ENCODE measurements at places on chromosomes 5 and 9. TPM values are rescaled to one million over a fixed set of nuclear protein-coding genes. Genes with fewer than 3 reads are reported as not detected.

- no peak for DNase-seq
Measured at GRCh38 chr5:72465601-72466563, 41.3 kb downstream of the ZNF366 start.

DNA sequence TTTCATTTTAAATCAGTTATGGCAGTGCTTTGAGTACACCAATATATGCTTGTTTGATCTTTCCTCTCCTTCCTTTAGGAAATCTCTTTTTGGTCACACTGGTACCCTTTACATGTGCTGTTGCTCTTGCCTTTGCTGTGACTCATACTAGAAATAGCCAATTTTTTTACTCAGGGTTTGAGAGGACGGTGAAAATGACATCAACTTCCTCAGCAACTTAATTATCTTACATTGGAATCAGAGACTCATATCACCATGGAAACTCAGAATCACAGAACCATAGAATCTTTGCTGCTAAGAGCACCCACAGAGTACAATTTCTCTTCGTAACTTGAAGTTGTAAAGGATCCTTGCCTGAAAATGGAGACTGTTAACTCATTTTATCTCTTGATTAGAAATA, 13.8 kb upstream of the ZNF300 start:
- no peak for DNase-seq

DNA sequence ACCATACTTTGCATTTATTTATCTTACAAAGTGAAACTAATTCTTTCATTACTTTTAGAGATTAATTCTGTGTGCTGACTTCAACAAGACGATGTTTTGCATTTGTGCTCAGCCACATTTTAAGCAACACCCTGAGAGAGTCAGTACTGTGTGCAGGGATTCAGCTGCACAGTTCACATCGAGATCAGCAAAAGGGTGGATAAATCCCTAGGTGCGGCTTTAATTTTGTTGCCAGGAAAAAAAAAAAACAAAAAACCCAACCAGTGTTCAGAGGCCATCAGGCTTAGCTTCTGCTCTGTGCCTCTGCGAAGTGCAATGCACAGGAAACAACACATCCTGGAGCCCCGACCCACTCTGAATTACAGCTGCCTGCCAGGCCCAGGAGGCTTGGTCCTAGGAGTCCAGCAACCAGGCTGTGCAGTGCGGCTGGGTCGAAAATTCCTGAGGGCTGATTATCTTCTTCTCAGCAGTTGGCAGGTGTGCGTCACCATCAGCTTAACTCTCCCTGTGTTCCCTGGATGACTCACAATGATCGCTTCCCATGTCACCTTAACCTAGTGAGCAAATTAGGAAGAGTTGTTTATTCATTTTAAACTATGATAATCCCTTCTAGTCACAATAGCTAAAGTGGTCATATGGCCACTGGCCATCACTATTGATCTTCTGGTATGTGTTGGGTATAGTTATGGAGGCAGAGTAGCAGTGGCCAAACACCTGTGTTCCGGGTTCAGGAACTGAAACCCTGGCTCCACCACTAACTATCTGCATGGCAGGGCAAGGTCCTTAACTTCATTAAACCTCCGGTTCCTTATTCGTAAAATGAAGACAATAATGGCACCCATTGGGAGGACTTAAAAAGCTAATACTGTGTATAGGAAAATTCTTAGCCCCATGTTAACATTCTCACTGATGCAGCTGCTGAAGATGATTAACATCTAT, 31.2 kb upstream of the NDUFB6 start:
- DNase-seq: no peak

GRCh38 chr5:142970440-142971030, 200.4 kb downstream of the ARHGAP26 start:
- DNase-seq: no peak

DNA sequence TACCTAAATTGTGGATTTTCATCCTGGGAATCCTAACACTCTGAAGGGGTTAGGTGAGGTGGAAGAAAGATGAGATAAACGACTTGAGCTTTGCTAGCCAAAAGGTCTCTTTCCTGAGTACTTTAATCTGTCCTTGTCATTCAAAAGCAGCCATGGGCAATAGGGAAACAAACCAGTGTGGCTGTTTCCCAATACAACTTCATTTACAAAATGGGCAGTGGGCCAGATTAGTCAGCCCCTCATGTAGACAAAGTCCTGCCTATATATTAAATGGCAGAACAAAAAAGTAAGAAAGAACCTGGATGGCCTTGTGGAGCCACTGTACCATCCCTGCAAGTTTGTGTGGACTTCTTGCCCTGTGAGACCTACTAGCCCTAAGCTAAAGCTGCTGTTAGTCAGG, 51.0 kb upstream of the NFIL3 start:
- no peak for DNase-seq

DNA sequence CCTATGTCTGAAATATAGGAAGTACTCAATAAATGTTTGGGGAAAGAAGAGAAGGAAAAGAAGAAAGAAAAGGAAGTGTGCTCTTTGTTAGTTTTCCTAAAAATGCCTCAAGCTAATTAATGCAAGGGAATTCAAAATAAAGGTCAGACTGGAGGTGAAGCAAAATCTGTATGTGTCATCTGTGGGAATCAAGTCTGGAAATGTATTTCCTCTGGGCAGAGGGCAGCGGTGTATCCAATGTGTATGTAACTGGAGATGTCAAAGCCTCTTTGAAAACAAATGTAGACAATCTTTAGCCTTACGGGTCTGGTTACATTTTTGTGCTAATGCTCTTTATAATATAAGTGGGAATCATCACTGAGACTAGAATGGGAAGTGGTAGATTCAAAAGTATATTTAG, 471.4 kb downstream of the MAN2A1 start:
- no peak for DNase-seq

- DNase-seq: no peak
Measured at GRCh38 chr9:90915693-90916092, 114.1 kb downstream of the SYK start.

DNA sequence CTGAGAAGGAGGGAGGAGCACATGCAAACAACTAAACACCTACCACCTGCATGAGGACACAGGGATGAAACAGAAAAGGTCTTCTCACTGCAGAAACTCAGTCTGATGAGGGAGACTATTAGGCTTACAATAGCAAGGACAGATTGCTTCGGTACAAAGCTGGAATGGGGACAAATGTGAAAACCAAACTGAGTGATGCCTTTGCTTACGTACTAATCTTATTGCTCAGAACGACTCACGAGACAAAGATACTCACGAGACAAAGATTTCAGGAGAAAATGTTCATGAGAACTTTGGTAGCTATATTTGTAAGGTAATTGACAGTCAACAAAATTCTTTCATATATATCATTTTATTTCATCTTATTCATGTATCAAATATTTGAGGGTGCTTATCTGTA, 71.9 kb upstream of the TAF1L start:
- no peak for DNase-seq

GRCh38 chr9:76987594-76988200, 31.8 kb upstream of the FOXB2 start:
- DNase-seq: no peak

DNA sequence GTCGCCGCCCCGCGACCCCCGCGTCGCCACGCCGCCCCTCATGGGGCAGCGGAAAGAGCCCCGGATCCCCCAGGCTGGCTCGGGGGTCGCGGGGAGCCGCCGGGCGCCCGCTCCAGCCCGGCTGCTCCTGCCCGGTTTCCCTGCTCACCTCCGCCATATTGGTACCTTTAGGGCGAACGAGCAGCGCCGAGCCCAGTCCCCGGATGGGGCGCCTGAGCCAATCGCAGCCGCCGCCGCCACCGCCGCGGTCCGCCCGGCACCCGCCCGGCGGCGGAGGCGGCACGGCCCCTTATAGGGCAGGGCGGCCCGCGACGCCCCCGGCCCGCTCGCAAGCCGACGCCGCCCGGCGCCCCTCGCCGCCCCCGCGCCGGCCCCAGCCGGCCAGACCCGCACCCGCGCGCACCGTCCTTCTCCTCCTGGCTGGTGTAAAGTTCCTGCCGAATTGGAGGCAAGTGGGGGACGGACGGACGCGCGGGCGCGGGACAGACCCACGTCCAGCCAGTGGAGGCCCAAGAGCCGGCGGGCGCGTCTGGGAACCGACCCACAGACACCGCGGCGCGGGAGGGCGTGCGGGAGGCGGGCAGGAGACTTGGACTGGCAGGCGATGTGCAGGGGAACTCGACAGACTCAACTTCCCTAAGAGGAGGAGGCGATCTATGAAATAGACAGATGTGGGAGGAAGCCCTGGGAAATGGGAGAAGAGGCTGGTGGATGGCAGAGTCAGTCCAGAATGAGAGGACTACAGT, at the start of gene MIER3:
Gene MIER3 (minus strand): TSS at position 178 of the 746 bp plus-strand sequence. CDS start 21 bp downstream, at position 157.
- peak; percentile 79 for DNase-seq

DNA sequence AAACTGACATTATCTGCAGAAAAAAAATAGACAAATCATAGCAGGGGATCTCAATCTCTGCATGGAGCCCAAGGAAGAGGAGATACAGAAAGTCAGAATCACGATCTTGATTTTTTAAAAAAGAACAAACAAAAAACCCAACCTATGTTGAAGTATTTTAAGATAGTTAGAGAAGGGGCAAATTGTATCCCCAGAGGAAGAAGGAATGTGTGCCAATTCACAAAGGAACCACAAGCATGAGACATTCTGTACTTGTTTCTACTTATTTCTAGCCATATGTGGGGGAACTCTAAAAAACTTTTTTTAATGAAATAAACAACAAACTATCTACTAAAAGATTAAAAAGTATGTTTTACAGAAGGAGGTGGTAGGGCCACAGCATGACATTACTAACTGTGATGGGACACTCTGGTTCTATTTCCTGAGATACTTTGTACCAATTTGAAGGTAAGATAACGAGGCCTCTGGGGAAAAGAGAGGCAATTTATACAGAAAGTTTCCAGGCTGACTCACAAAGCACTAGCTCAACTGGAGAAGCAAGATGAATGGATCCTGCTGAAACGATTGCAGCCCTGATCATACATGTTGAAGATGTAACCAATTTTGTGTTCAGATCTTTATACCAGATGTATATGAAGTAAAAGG, 22.5 kb downstream of the RANBP3L start:
- DNase-seq: no peak

- no peak for DNase-seq
Measured at GRCh38 chr5:57335092-57335660, 147.4 kb downstream of the ACTBL2 start.

GRCh38 chr5:116249648-116250047, 164.8 kb downstream of the COMMD10 start:
- DNase-seq: no peak

DNA sequence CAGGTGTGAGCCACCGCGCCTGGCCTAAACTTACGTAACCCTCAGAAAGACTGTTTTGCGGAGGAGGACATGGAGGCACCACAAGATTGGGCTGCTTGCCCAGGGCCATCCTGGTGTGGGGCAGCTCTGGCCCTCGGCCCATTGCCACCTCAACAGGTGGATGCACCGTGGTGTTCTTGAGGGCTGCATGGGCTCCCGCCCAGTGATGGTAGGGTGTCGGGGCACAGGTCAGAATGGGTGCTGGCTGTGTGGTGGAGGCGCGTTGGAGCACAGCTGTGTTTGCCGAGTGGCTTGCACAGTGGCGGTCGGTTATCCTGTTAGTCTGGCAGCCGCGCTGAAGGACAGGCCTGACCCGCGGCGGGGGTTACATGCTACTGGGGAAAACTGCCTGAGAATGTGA, 196.9 kb downstream of the CACNA1B start:
- DNase-seq: no peak

GRCh38 chr5:149781612-149782011, 51.5 kb downstream of the PPARGC1B start:
- no peak for DNase-seq

Gene PDGFRB
- total RNA-seq: not detected

Gene TYRP1
- not detected for total RNA-seq

Gene SRP19
- total RNA-seq: 40.2 TPM

Gene GABRA6
- total RNA-seq: not detected

Gene SLC6A18
- total RNA-seq: not detected

Gene KIAA0825
- total RNA-seq: 1.5 TPM

Gene NR5A1
- total RNA-seq: not detected

Gene IL5
- total RNA-seq: not detected
